ENCODE measurements at places on chromosomes 6 and 20. TPM values are rescaled to one million over a fixed set of nuclear protein-coding genes. Genes with fewer than 3 reads are reported as not detected.

- peaks cover 26% of the 10 kb centered on the region for H3K36me3 ChIP-seq
- H3K27ac ChIP-seq, result peak overlapping the region; percentile 100
- peaks cover 55% of the 10 kb centered on the region for H3K4me1 ChIP-seq
- H3K4me3 ChIP-seq, result peak overlapping the region; percentile 94
- no peak for DNase-seq
Observed at GRCh38 chr20:41030061-41030460, 1.4 kb downstream of the TOP1 start.

- H3K27me3 ChIP-seq, result peaks cover 30% of the 10 kb centered on the region
- no peaks in the 10 kb centered on the region for H3K36me3 ChIP-seq
- DNase-seq, result no peak
- no peak overlapping the region for H3K27ac ChIP-seq
Observed at GRCh38 chr6:168901076-168901475, 352.6 kb downstream of the THBS2 start.

DNA sequence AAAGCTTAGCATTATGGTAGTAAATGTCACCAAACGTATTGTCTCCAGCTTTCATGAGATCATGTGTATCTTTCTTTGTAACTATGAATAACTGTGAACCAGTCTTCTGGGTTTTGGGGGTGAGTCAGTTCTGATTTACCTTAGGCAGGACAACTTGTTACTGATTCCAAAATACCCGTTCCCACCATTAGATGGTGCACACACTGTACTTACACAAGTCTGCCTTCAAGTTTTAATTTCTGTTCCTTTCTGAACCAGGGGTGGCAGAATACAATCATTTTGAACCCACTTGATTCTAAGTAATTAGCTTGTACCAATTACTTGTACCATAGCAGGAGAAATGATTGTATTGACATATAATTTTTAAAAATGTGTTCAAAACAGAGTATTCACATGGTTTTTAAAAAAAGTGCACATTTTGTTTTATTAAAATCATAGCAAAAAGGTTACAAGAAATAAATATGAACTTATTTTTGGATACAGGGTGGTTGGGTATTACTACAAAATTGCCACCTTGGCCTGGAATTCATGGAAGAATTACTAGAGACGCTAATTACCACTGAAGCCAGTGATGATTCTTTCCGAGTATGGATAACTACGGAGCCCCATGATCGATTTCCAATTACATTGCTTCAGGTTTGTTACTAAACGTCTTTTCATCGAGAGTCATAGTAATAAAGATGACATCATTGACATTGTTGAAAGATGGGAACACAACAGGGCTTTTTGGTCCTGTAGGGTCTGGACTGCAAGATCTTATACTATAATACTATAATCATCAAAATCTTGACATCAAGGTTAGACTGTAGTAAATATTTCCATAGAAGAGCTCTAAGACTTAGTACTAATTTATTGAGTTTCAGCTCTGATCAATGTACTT is 75.2 kb upstream of the GLP1R start:
- peaks cover 5% of the 10 kb centered on the region for H3K4me1 ChIP-seq
- peak; percentile 67 for DNase-seq
- H3K27me3 ChIP-seq, result peaks cover 72% of the 10 kb centered on the region

DNA sequence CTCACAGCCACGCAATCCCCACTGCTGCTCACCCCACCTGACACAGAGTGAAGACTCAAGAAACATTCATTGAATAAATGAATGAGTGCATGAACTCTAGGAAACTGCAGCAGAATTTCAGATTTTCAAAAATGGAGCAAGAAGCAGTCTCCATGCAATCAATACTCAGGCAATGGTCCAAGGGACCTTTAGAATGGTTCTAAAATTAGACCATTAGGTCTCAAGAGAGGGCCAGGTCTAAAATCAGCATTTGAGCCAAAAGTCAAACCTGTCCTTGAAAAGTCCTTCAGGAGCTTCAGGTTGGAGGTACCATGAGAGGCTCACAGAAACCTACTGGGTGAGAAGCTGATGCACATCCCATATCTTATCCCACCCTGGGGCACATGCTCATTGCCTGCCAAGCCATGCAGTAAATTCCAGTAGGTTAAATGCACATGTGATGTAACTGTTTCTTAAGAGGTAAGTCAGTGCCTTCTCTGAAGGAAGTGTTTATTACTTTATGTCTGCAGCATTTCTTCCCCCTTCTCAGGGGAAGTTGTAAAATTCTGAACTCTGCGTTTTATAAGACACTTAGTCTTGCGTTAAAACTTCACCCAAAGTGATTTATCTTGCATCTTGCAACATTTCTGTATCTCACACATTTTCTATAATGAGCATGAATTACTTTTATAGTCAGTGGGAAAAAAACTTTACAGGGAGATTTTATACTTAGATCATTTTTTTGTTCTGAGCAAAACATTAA is 126.6 kb downstream of the ADAT2 start:
- H3K4me1 ChIP-seq, result peaks cover 3% of the 10 kb centered on the region
- H3K36me3 ChIP-seq, result peaks cover 1% of the 10 kb centered on the region
- DNase-seq, result peak; percentile 53
- H3K27ac ChIP-seq, result no peak overlapping the region
- H3K27me3 ChIP-seq, result no peaks in the 10 kb centered on the region

GRCh38 chr20:11714886-11715285 is 202.8 kb upstream of the BTBD3 start:
- no peaks in the 10 kb centered on the region for H3K36me3 ChIP-seq
- no peak for DNase-seq
- H3K27ac ChIP-seq, result no peak overlapping the region
- H3K4me1 ChIP-seq, result no peaks in the 10 kb centered on the region
- no peaks in the 10 kb centered on the region for H3K27me3 ChIP-seq
- H3K4me3 ChIP-seq, result no peak overlapping the region

- H3K27ac ChIP-seq, result no peak overlapping the region
- no peak overlapping the region for H3K4me3 ChIP-seq
- no peaks in the 10 kb centered on the region for H3K4me1 ChIP-seq
- DNase-seq, result no peak
- H3K27me3 ChIP-seq, result peaks cover 27% of the 10 kb centered on the region
Observed at GRCh38 chr20:717832-718231, 42.2 kb upstream of the SCRT2 start.

- peaks cover 37% of the 10 kb centered on the region for H3K36me3 ChIP-seq
- no peak overlapping the region for H3K27ac ChIP-seq
- H3K4me3 ChIP-seq, result no peak overlapping the region
- no peak for DNase-seq
- no peaks in the 10 kb centered on the region for H3K27me3 ChIP-seq
Observed at GRCh38 chr6:63690221-63690620, 54.6 kb downstream of the PHF3 start.

- H3K4me3 ChIP-seq, result no peak overlapping the region
- peaks cover 11% of the 10 kb centered on the region for H3K4me1 ChIP-seq
- no peaks in the 10 kb centered on the region for H3K27me3 ChIP-seq
- H3K36me3 ChIP-seq, result no peaks in the 10 kb centered on the region
- no peak overlapping the region for H3K27ac ChIP-seq
Observed at GRCh38 chr6:110853754-110854477, 20.7 kb upstream of the AMD1 start.

DNA sequence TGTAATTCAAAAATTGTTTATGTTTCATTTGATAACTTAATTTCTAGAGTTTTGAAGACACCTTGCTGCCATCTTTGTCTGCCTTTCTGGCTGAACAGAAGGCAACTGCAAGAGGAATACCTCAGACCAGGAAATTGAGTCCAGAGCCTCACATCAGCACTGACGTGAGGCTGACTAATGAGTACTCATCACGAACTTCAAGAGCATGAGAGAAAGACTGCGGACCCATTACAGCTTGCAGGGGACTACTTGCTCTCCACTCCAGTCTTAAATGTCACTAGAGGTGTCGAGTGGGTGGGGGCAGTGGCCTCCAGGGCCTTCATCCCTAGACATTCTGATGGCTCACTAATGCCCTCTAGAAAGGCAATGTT is 109.5 kb upstream of the SSTR4 start:
- no peaks in the 10 kb centered on the region for H3K27me3 ChIP-seq
- peaks cover 16% of the 10 kb centered on the region for H3K4me1 ChIP-seq

DNA sequence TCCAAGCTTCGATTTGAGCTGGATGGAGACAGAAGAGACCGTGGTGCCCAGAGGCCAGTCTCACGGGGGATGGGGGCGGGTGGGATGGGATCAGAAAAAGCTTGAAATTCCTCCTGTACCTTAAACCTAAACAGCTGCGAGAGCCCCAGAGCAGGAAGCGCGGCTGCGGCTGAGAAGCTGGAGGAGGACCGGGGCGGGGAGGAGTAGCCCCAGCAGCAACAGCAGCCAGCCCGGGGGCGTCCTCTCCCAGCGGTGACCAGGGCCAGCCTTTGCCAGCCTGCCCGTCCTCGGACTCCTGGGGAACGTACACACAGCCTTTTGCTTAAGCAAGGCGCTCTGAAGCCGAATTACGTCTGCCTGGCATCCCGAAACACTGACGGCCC is 17.4 kb upstream of the PRDM13 start:
- H3K4me1 ChIP-seq, result peaks cover 5% of the 10 kb centered on the region
- peaks cover 73% of the 10 kb centered on the region for H3K27me3 ChIP-seq
- no peak overlapping the region for H3K27ac ChIP-seq
- no peak for DNase-seq
- no peaks in the 10 kb centered on the region for H3K36me3 ChIP-seq

- no peak for DNase-seq
- no peaks in the 10 kb centered on the region for H3K27me3 ChIP-seq
- H3K4me1 ChIP-seq, result peaks cover 19% of the 10 kb centered on the region
- H3K27ac ChIP-seq, result peak overlapping the region; percentile 54
- peak overlapping the region; percentile 14 for H3K4me3 ChIP-seq
Observed at GRCh38 chr6:149080511-149080910, 237.0 kb upstream of the TAB2 start.

- H3K4me1 ChIP-seq, result peaks cover 20% of the 10 kb centered on the region
- H3K4me3 ChIP-seq, result peak overlapping the region; percentile 86
- peaks cover 13% of the 10 kb centered on the region for H3K36me3 ChIP-seq
- peak overlapping the region; percentile 94 for H3K27ac ChIP-seq
- H3K27me3 ChIP-seq, result no peaks in the 10 kb centered on the region
- DNase-seq, result peak; percentile 96
Observed at GRCh38 chr6:27809939-27810767, 102.0 kb downstream of the OR2B2 start.

DNA sequence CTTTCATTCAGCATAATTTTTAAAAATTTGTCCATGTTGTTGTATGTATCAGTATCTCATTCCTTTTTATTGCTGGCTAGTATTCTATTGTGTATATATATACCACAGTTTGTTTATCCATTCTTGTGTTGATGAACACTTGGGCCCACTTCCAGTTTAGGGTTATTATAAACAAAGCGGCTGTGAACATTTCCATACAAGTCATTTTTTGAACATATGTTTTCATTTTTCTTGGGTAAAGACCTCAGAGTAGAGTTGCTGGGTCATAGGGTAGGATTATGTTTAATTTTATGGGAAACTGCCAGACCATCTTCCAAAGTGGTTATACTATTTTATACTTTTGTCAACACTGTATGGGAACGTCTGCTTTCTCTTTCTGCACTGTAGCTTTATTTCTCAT is 55.3 kb downstream of the RBM24 start:
- no peak overlapping the region for H3K27ac ChIP-seq
- H3K36me3 ChIP-seq, result no peaks in the 10 kb centered on the region
- H3K27me3 ChIP-seq, result no peaks in the 10 kb centered on the region
- H3K4me1 ChIP-seq, result no peaks in the 10 kb centered on the region

DNA sequence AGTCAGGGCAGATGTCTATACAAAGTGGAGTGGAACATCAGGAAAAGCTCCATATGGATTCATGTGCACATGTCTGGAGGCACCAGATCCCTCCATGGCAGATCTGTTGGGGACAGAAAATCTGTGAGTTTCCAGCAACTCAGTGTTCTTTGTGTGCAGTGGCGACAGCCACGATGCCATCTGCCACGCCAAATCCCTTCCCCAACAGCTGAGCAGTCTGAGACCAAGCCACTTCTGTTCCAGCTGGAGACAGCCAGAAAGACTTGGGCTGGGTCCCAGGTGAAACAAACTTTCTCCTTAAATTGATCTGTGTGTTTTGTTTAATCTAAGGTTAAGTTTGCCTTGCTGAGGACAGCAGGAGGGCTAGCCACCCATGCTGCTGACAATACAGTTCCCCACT is 22.9 kb downstream of the FKBP1A start:
- H3K36me3 ChIP-seq, result peaks cover 72% of the 10 kb centered on the region
- H3K27ac ChIP-seq, result no peak overlapping the region
- no peaks in the 10 kb centered on the region for H3K27me3 ChIP-seq
- peaks cover 13% of the 10 kb centered on the region for H3K4me1 ChIP-seq
- H3K4me3 ChIP-seq, result no peak overlapping the region

DNA sequence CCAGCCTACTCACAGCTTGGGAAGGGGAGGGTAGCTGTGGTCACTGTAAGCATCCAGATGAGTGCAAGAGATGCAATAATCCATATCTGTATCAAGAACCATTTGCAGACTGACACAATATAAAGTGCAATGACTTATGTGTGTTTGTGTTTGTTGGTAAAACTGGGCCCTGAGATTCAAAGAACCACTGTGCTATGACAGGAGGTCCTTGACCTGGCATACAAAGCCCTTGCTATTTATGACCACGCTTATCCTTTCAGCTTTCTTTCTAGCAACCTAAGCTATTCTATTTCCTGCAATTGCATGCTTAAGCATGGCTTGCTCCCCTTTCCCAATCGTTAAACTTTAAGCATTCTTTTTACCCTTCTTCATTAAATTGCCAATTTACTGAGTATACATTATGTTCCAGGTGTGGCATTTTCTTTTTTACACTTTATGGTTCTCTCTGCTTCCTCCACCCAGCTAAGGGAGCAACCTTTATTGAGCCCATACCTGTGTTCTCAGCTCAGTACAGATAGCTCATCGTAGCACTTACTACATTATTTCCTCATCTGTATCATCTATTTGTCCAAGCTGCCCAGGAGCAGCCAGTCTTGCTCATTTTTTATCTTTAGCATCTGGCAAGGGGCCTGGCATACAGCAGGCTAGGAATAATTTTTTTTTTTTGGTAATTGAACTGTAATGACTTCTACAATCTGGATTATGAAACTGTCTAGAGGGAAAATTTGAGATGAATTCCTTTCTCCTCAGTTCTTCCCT is 3.5 kb downstream of the MCUR1 start:
- H3K4me3 ChIP-seq, result no peak overlapping the region
- DNase-seq, result no peak
- peaks cover 35% of the 10 kb centered on the region for H3K4me1 ChIP-seq
- peak overlapping the region; percentile 66 for H3K27ac ChIP-seq

GRCh38 chr6:36618366-36619355 is 24.5 kb downstream of the SRSF3 start:
- peaks cover 10% of the 10 kb centered on the region for H3K36me3 ChIP-seq
- no peak overlapping the region for H3K27ac ChIP-seq
- DNase-seq, result no peak

- no peak overlapping the region for H3K27ac ChIP-seq
- no peaks in the 10 kb centered on the region for H3K27me3 ChIP-seq
- H3K4me3 ChIP-seq, result no peak overlapping the region
- no peak for DNase-seq
- H3K36me3 ChIP-seq, result no peaks in the 10 kb centered on the region
Observed at GRCh38 chr6:105650347-105650746, 247.5 kb upstream of the PREP start.

GRCh38 chr20:47791084-47791599 is 5.9 kb upstream of the SULF2 start:
- peaks cover 18% of the 10 kb centered on the region for H3K36me3 ChIP-seq
- peak overlapping the region; percentile 94 for H3K27ac ChIP-seq
- peak; percentile 88 for DNase-seq
- peak overlapping the region; percentile 77 for H3K4me3 ChIP-seq

GRCh38 chr20:45206725-45207124 is at the start of gene SEMG1:
Gene SEMG1, plus strand, starts transcription at chr20:45207033. Its CDS starts 21 bp downstream, at chr20:45207054.
- peaks cover 83% of the 10 kb centered on the region for H3K27me3 ChIP-seq
- H3K4me3 ChIP-seq, result no peak within 1 kb of the TSS

EYA4 gene
- total RNA-seq, result not detected

PTCHD4 gene
- 8.4 TPM for total RNA-seq

ZNF318 gene
- 12.9 TPM for total RNA-seq

SYNDIG1 gene
- not detected for total RNA-seq

NFATC2 gene
- total RNA-seq, result 0.12 TPM

GSTA3 gene
- total RNA-seq, result not detected

SLC17A3 gene
- not detected for total RNA-seq

DEFB124 gene
- total RNA-seq, result not detected

CUL9 gene
- 42.8 TPM for total RNA-seq

All from MCF 10A (cell line).